ENCODE measurements at places on chromosomes 4 and X. TPM values are rescaled to one million over a fixed set of nuclear protein-coding genes. Genes with fewer than 3 reads are reported as not detected.

DNA sequence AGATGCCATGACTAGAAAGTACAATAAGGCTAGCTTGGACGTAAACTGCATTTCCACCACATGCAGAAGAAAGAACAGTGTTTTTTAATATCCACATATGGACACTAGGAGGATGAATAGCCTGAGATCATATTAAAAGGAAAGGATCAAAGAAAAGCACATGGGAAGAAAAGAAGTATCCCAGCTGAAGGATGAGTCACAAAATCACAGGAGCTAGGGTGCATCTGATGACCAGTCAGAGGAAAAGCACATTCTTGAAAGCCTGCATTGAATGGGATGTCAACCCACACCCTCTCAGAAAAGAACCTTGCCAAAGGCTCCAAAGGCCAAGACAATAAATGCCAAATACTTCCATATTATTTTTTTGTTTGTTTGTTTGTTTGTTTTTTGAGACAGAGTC lies 56.8 kb upstream of the PRDX4 start:
- no peaks in the 10 kb centered on the region for H3K36me3 ChIP-seq
- H3K27me3 ChIP-seq: no peaks in the 10 kb centered on the region
- DNase-seq: no peak
- no peaks in the 10 kb centered on the region for H3K4me1 ChIP-seq

DNA sequence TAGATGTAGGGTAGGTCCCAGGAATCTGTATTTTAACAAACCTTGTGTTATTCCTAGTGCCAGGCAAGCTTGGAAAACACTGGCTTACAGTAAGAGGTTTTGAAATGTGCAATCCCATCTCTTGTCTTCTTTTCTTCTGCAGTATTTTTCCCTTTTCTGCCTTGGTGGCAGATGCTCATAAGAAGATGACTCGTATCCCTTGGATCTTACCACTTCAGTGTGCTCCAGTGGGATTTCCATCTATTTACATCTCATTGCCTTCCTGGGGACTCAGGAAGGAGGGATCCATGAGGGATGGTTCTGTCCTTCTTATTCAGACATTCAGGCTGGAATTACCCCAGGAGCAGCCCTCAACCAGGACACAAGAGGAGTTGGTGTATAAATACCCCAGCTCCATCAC lies 136.6 kb downstream of the NHS start:
- no peak overlapping the region for H3K4me3 ChIP-seq
- H3K36me3 ChIP-seq: no peaks in the 10 kb centered on the region
- H3K27ac ChIP-seq: no peak overlapping the region
- DNase-seq: no peak
- H3K4me1 ChIP-seq: peaks cover 3% of the 10 kb centered on the region

DNA sequence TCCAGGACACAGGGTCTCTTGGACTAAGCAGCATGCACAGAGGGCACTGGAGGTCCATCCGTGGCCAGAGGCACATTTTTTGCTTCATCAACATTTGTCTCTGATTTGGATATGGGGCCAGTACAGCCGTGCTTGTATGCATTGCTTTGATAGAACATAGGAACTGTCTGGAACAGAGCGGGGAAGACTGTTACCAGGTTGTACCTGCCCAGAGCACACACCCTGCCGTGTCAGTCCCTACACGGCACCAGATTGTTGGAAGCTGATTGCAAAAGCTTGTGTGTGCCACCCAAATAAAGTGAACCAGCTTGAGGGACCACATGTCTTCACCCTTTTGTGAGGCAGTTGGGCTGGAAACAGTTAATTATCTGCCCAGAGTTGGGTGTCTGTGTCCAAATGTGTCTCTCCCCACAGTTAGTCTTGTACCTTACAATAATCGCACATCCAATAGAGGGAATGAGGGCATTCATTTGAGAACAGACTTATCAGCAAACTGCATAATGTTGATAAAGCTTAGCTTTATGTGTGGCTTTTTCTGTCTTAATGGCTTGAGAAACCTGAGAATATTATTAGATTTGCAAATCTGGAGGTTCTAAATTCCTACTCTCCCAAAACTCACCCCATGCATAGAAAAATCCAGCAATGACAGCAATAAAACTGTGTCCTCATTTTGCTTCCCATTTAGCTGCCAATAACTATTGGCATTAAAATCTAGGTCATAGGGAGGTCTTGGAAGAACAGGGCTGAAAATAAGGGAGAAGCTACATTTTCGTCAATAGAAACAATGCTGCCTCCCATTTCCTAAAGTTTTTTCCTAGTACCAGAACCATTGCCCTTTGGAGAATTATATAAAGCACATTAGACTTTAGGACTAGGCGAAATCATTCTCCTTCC lies 21.2 kb downstream of the KLF3 start:
- no peak overlapping the region for H3K27ac ChIP-seq
- H3K4me3 ChIP-seq: no peak overlapping the region
- no peaks in the 10 kb centered on the region for H3K27me3 ChIP-seq
- peaks cover 60% of the 10 kb centered on the region for H3K36me3 ChIP-seq

- DNase-seq: no peak
- H3K4me1 ChIP-seq: peaks cover 11% of the 10 kb centered on the region
- peak overlapping the region; percentile 89 for H3K4me3 ChIP-seq
- no peaks in the 10 kb centered on the region for H3K27me3 ChIP-seq
- H3K27ac ChIP-seq: peak overlapping the region; percentile 75
Observed at GRCh38 chr4:7067126-7067451, 775 bp downstream of the GRPEL1 start.

DNA sequence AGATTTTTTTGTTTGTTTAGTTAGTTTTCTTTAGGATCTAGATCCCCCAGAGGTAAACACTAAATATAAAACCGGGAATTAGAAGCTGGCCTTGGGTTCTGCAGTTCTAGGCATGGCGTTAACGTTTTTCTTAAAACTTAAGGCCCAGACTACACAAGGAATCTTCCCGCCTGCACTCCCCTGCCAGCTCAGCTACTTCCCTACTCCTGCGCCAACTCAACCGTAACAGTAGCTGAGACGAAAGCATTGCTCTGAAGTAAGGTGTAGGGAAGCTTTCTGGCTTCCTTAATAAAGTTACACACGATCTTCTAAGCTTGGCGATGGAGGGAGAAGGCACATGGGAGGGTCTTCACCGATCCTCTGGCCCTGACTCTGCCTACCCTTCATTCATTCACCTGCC lies 37.1 kb downstream of the CPE start:
- H3K4me3 ChIP-seq: no peak overlapping the region
- H3K36me3 ChIP-seq: no peaks in the 10 kb centered on the region
- no peak for DNase-seq
- no peak overlapping the region for H3K27ac ChIP-seq

DNA sequence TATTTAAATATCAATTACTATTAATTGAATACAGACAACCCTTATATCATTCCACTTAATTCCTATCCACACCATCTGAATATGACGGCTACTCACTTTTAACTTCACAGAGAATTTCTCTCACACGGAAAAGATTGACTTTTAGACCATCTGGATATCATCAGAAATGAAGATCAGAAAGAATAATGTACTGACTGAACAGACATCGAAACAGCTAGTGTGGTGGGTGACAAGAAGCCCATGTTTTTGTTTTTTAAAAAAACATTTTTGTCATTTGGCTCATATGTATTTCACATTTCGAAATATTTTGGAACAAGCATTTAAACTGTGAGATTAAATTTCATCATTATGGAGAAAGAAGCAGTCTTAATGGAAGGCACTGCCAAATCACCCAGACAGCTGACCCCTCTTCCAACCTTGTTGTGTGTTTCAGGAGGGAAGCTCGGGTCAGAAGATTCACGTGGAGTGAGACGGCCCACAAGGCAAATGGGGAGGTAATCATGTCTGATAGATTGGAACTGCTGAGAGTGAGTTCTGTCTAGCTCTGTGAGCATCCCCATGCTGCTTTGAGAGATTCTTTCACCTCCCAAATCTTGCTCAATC lies 204.2 kb upstream of the RASGEF1B start:
- H3K27ac ChIP-seq: no peak overlapping the region
- DNase-seq: no peak
- no peaks in the 10 kb centered on the region for H3K27me3 ChIP-seq

DNA sequence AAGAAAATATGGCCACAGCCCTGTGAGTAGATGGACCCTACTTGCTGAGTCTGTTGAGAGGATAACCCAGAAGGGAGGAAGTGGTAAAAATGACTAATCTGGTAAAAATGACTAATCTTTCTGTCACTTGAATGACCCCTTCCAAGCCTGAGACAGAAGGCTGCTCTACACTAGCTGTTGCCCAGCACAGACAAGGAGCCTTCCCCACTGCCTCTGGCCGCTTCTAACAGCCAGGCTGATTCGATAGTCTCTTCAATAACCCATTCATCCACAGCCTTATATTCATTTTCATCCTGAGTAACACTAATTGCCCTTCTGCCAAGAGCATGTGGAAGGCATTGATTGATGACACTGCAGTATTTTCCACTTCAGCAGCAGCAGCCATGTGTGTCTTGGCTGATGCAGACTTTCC lies 18.4 kb downstream of the MAGEB17 start:
- no peak overlapping the region for H3K27ac ChIP-seq
- H3K36me3 ChIP-seq: no peaks in the 10 kb centered on the region
- no peak overlapping the region for H3K4me3 ChIP-seq
- DNase-seq: no peak
- H3K4me1 ChIP-seq: no peaks in the 10 kb centered on the region

GRCh38 chr4:128565565-128566186 lies 243.8 kb upstream of the JADE1 start:
- DNase-seq: peak; percentile 47
- no peak overlapping the region for H3K4me3 ChIP-seq
- peaks cover 13% of the 10 kb centered on the region for H3K4me1 ChIP-seq
- H3K27me3 ChIP-seq: no peaks in the 10 kb centered on the region
- H3K36me3 ChIP-seq: no peaks in the 10 kb centered on the region

DNA sequence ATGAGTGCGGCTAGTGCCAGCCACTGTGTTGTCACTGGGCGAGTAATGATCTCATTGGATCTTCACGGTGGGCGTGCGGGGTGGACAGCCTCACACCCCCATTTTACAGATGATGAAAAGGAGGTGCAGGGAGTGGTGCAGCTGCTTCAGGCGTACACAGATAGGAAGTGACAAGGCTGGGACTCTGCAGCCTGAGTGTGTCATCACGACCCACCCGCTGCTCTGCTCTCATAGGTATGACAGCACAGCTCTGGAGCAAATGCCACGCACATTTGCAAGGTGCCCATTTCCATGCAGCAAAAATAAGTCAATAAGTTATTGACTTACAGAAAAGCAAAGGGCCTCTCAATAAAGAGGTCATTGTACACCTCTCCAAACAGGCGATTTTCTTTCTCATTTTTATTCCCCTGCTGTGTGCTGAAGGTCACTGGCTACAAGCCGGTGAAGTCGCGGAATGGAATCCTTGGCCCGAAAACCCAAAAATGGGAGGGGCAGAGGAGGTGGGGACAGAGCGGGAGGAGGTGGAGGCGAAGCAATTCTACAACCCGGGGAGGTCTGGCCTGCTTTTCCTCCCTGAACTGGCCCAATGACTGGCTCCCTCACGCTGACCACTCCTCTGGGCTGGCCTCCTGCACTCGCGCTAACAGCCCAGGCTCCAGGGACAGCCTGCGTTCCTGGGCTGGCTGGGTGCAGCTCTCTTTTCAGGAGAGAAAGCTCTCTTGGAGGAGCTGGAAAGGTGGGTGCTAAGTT lies at the start of gene SOD3:
TSS of gene SOD3 (plus strand) at position 658 of the 750 bp plus-strand sequence. CDS start 3,949 bp downstream, outside the sequence.
- H3K4me1 ChIP-seq: peaks cover 7% of the 10 kb centered on the region
- peaks cover 38% of the 10 kb centered on the region for H3K27me3 ChIP-seq
- H3K36me3 ChIP-seq: no peaks in the 10 kb centered on the region
- H3K27ac ChIP-seq: peak within 1 kb of the TSS; percentile 6
- no peak for DNase-seq

- no peak overlapping the region for H3K4me3 ChIP-seq
- no peak for DNase-seq
- H3K27ac ChIP-seq: no peak overlapping the region
- H3K27me3 ChIP-seq: no peaks in the 10 kb centered on the region
Observed at GRCh38 chr4:15158406-15159091, 156.3 kb downstream of the CPEB2 start.

DNA sequence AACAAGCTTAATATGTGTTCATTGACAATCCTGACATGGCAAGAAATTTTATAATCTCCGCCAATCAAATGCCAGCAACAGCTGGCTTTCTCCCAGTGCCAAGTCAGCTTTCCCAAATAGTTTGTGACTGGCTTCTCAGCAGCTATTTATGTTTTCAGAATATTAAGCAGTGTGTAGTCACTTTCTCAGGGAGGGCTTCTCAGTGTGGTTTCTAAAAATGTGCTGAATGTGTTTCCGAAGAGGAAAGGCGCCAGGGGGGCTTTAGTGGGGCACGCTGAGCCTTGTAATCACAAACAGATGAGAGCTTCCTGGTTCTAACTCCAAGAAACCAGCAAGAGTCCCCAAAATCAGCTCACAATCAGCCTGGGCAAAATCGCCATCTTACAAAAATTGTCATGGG lies 258.7 kb upstream of the CPEB2 start:
- DNase-seq: no peak
- no peak overlapping the region for H3K27ac ChIP-seq
- H3K36me3 ChIP-seq: no peaks in the 10 kb centered on the region
- H3K4me3 ChIP-seq: no peak overlapping the region
- H3K27me3 ChIP-seq: no peaks in the 10 kb centered on the region
- no peaks in the 10 kb centered on the region for H3K4me1 ChIP-seq

GRCh38 chr4:119100655-119101054 lies 35.0 kb upstream of the MYOZ2 start:
- no peak overlapping the region for H3K4me3 ChIP-seq
- no peaks in the 10 kb centered on the region for H3K36me3 ChIP-seq

DNA sequence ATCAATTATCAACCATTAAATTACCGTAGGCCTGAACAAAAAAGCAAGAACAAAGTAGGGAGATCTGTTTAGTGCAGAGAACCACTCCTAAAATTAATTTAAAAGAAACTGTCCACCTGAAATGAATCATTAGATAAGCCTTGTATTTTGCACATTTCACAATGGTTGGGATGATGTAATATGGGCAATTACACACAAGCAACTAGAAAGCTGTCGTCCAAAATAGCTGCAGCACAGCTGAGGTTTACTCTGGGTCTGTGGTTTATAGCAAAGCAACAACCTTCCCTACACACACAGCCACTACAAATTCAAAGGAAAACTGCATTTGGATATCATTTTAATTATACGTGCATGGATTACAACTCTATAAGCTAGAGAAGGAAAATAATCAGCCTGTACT lies 28.5 kb downstream of the PCDH19 start:
- DNase-seq: no peak
- no peak overlapping the region for H3K27ac ChIP-seq
- no peaks in the 10 kb centered on the region for H3K27me3 ChIP-seq
- no peak overlapping the region for H3K4me3 ChIP-seq
- no peaks in the 10 kb centered on the region for H3K4me1 ChIP-seq

- H3K27ac ChIP-seq: peak overlapping the region; percentile 92
- H3K27me3 ChIP-seq: no peaks in the 10 kb centered on the region
- H3K4me1 ChIP-seq: peaks cover 13% of the 10 kb centered on the region
- DNase-seq: no peak
- H3K4me3 ChIP-seq: peak overlapping the region; percentile 31
- H3K36me3 ChIP-seq: no peaks in the 10 kb centered on the region
Observed at GRCh38 chr4:142567199-142567598, 278.9 kb downstream of the INPP4B start.

TACR3 gene
- polyA plus RNA-seq: 0.54 TPM

All from large intestine (tissue), 12 donors.